ENCODE measurements at places on chromosomes 2 and 18.

- no peak for DNase-seq
Measured at GRCh38 chr2:15714609-15715008, 122.9 kb downstream of the DDX1 start.

GRCh38 chr18:13584825-13585224, 141.5 kb downstream of the FAM210A start:
- DNase-seq = no peak

DNA sequence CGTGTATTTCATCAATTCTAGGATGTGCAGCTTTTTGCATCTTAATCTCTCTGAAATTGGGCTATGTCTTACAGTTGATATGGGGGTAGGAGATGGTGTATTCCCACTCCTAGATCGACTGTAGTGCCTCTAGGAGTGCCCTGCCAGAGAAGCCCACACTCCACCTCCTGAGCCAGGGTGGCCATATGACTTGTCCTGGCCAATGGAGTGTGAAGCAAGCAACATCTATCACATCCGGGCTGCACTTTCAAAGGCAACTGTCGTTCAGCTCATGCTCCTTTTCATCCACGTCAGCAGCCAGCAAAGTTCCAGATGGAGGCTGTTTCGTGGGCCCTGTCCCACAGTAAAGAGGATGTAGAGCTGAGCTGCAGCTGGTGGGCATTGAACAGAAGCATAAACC, 149.4 kb upstream of the SLC1A4 start:
- no peak for DNase-seq

- DNase-seq = no peak
Measured at GRCh38 chr18:45749918-45750689, 26.1 kb downstream of the SLC14A1 start.

GRCh38 chr2:10356439-10356811, 53.7 kb downstream of the HPCAL1 start:
- no peak for DNase-seq

GRCh38 chr2:84280873-84281272, 178.2 kb downstream of the SUCLG1 start:
- DNase-seq = no peak
